ENCODE measurements at places on chromosomes 2 and 18.

DNA sequence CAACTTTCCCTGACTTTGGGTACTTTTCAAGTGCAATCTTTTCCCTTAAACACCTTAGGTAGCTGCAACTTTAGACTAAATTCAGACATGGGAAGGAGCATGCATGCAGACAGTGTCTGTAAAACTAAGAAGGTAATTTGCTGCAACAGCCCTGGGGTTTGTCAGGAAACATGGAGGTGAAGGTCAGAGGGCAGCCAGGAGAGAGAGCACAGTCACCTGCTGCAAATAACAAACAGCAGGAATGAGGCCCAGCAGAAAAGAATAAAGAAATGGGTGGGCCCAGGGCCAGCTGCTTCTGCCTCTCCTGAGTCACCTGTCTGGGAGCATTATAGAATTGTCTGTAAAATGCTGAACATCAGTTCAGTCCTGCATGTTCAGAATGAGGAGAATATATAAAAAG lies 35.2 kb downstream of the MTHFD2 start:
- DNase-seq, result no peak

DNA sequence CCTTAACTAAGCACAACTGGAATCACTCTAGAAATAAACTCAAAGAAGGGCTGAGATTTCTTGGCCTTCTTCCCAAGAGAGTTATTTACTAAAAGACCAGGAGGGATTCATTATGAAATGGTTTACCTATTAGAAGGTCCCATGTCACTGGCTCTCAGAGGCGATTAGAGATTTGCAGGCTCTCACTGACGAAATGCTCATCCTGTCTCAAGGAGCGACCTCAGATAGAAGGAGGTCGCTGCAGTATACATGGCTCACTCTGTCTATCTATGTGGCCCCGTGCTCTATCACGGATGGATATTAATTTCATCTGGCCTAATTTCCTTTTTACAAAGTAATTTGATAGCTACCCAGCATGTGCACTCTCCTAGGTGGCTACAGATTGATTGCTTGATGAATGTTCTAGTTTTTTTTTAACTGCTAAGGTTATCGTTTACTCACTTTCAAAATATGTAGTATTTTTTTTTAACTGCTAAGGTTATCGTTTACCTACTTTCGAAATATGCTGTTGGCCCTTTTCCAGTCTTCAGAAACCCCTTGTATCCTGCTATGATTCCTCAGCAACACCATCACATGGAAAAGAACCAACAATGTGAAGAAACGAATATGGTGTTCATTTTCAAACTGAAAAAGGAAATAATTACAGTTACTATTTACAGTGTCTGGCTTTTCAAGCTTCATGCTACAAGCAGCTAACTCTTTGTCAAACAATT lies 9.1 kb downstream of the SMIM21 start:
- DNase-seq, result no peak

DNA sequence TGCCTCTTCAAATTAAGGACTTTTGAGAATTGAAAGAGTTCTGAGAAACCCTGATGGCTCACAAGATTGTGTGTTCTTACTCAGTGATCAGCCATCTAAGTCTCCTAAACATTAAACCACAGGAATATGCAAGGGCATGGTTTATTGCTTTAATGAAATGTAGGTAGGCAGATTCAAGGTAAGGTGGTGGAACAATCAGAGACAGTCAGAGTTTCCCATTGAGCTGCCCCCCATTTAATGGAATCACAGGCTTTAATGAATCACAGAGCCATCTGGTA lies 107.8 kb upstream of the LRATD1 start:
- DNase-seq, result no peak

- DNase-seq, result no peak
Observed at GRCh38 chr2:203718087-203718486, 11.6 kb downstream of the CD28 start.

GRCh38 chr2:180003073-180003472 lies 4.0 kb downstream of the CWC22 start:
- no peak for DNase-seq

DNA sequence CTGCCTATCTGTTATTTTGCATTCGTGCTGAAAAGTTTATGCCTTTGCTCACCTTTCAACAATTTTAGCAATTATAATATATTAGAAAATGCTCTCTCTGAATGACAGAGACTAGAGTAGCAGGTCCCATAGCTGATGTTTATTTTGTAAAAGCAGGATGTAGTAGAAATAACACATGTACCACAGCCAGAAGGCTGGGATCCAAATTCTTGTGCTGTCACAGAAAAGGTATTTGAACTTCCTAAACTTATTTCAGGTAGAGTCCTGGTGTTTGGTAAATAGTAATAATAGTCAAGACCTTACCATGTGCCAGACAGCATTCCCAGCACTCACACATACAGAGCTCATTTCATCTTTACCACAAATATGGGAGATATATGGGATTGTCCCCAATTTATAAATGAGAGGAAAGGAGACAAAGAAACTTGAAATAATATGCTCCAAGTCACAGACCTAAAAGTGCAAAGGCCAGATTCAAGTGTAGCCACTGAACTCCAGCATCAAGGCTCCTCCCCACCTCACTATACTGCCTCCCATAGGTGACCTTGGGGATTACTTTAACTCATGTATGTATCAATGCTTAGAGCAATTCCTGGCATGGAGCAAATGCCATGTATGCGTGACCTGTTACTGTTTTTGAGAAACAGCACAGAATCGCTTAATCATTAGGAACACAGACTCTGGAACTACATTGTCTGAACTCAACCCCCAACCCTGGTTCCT lies 284.7 kb upstream of the RAB12 start:
- DNase-seq, result no peak

GRCh38 chr2:223169830-223170605 lies 118.0 kb downstream of the KCNE4 start:
- no peak for DNase-seq

DNA sequence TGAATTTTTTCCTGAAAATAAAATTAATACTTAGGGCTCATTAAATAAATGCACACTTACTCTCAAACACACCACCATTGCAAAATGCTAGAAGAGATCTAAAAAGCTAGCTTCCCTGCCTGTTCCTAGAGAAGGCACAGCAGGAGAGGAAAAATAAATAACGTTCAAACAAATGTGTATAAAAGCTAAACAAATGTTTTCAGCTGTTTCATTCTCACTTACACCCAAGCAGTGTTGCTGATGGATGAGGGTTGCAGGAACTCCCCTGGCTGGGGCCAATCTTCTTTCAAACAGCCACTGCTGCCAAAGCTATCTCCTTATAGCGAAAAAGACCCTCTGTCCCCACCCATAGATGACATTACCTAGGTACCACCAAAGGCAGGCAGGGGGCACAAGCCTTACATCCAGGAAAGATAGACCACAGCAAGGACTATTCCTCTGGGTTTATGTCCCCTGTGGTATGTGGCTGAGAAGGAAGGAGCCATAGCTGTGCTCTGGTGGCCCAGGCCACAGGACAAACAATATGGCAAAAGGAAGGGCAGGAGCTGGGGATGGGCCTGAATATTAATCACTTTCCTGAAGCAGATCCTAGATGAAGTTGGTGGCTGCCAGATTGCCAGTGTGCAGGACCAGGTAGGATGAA lies 214.6 kb downstream of the TTC32 start:
- no peak for DNase-seq

GRCh38 chr2:45128580-45128997 lies 119.3 kb upstream of the SIX2 start:
- DNase-seq, result no peak

DNA sequence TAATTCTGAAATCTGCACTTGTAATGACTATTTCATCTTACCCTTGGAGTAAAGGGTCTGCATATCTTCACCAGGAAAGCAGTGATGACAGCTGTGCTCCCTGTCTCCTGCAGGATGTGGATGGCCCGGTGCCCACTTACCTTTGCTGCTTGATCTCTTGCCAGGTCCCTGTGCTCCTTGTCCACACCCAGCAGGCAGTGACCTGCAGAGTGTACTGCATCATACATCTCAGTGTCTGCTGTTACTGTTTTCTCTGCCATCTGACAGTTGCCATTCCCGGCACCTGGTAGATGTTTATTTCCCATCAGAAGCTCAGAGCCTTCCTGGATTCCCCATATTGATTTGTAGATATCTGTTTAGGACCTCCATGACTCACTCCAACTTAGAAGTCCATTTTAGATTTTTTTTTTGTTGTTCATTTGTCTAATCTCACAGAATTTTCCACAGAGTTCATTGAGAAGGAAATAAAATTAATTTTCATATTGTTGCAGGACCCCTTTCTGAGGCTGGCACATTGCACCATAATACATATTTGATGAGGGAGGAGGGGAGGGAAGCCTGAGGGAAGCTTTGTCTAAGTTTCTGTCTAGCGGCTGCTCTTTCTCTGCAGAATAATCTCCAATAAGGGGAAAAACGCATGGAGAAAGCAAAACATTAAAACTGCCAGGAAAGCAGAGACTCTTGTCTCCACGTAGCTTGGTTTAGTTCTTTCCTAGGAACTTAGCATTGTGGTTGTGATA lies 697.5 kb upstream of the RAB6C start:
- no peak for DNase-seq

DNA sequence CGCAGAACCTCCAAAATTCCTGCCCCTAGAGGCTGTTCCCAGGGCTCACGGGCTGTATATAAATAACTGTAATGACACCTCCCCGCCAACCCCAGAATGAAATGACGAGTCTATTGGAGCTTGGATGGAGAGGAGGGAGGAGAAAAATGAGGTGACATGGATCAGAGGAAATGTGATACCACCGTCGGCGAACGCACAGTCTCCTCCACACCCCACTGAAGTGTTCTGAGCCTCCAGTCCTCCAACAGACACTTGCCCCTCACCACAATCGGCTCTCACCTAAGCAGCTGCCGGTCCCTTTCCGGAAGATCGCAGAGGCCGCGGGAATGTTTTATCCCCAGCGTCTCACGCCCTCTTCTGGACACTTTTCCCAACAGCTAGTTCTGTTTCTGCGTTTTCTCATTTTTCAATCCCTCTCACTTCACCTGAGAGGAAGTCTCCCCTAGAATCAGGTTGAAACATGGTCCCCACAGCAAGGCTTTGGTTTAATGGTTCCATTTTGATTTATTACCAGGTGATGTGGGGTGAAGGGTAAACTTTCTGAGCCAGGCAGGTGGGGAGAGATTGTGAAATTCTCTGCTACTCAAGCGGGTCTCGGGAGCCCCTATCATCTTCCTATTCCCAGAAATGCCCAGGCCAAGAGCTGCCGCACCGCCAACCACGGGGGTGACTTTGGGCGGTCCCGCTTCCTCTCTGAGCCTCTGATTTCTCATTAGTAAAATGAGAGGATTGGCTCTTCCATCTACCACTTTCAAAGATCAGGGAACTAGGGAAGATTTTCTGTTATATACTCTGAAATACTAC lies 9.1 kb upstream of the MYO5B start:
- DNase-seq, result peak; percentile 23

DNA sequence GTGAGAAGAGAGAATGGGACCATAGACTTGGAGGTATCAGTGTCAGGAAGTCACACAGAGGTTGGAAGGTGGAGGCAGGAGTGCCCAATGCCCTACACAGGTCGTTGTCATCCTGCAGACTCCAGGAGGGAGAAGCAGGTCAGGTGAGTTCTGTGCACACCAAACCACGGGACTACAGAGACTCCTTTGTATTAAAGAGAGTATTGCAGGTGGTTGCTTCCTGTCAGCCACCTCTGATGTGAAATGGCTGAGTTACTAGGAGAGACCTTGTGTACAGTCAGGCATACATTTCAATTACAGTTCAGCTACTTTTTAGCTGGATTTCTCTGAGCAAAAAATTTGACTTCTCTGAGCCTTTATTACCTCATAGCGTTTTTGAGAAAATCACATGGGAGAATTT lies 51.6 kb downstream of the SPP2 start:
- no peak for DNase-seq

DNA sequence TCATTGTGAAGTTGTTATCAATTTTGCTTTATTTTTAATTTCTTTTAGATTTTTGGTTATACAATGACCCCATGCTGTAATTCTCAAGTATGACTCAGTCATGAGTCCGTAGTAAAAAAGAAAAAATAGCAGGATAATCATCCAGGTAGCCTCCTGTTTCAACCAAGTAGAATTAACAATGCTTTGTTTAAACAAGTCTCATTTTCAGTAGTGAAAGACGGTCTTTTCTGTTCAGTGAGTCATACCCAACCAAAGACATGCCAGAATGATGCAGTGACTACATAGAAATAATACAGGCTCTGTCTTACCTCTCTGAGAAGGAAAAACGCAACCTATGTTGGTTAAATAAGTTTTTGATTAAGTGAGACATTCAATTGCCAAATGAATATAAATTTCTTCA lies 67.8 kb upstream of the DSC1 start:
- no peak for DNase-seq

DNA sequence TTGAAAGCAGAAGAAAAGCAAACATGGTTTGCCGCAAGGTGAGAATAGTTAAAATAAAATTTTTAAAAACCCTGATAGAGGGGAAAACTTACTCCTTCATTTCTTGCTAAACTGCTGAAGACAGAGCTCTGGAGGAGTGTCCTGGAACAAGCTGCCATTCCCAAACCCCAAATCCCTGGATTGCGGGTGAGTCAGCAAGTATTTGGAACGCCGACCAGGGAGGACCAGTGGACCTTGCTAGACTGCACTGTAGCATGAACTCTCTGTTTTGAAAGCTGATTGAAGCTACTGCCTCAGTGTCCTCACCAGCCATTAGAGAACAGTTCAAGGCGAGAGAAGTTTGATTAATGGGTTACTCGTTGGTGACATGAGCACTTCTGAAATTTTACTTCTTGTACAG lies 99.4 kb upstream of the RASGRP3 start:
- DNase-seq, result no peak

DNA sequence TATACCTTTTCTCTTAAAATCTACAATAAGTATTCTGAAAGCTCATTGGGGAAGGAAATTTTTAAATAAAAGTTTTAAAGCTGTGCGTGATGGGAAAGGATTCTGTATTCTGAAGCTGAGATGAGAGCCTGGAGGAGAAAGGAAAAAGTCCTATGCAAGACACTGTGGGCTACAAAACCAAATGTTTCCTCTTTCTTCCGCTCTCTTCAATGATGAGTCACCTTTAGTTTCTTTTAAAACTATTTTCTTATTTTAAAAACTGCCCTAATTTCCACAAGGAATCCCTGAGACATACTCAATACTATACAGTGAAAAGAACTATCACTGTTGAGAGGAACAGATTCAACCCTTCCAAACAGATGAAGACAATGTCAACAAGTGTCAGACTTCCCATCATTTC lies 87.4 kb downstream of the INO80D start:
- DNase-seq, result no peak

GRCh38 chr2:43482961-43483360 lies 112.9 kb downstream of the THADA start:
- DNase-seq, result no peak

DNA sequence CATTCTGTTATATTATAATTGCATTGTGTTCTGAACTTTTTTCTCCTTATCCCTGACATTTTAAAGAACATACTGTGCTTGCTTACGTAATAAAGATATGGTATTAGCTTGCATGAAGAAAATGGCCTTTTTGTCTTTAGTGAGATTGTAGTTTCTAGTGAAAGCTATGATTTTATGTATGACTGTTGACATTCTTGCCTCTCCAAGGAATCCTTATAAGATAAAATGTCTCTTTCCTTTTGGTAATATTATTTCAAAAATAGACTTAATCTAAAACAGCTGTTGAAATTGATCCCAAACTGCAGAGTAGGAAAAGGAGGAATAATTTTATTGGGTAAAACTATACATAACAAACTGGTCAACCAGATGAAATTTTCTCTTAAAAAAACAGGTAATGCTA lies 40.8 kb upstream of the CCDC102B start:
- DNase-seq, result no peak
